ENCODE measurements at places on chromosomes 6 and 20. TPM values are rescaled to one million over a fixed set of nuclear protein-coding genes. Genes with fewer than 3 reads are reported as not detected.

The TFAP2A gene
- polyA plus RNA-seq, result 33.6 TPM

The NR2E1 gene
- not detected for polyA plus RNA-seq

The ANGPT4 gene
- 0.22 TPM for polyA plus RNA-seq

The TREML2 gene
- 0.07 TPM for polyA plus RNA-seq

The ZNF512B gene
- polyA plus RNA-seq, result 24.7 TPM

The BTNL2 gene
- 3.4 TPM for polyA plus RNA-seq

The PBOV1 gene
- 0.13 TPM for polyA plus RNA-seq

The MRPL2 gene
- 53.2 TPM for polyA plus RNA-seq

The CST5 gene
- polyA plus RNA-seq, result 0.18 TPM

DNA sequence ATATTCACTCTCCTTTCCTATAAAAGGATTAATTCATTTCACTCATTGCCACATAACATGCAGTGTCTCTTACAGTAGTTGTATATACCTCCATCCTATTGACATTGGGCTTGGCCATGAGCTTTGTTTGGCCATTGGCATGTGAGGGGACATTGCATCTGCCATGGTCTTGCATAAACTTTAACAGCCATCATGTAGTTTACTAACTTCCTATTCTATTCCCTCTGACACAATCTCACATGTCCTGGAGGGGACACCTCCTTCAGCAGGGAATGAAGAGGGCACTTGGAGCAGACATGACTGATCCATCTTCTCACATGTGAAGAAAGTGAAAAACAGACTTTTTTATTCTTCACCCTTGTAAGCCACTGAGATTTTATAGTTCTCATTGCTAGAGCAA is 115.5 kb upstream of the MARCKS start:
- DNase-seq, result no peak

DNA sequence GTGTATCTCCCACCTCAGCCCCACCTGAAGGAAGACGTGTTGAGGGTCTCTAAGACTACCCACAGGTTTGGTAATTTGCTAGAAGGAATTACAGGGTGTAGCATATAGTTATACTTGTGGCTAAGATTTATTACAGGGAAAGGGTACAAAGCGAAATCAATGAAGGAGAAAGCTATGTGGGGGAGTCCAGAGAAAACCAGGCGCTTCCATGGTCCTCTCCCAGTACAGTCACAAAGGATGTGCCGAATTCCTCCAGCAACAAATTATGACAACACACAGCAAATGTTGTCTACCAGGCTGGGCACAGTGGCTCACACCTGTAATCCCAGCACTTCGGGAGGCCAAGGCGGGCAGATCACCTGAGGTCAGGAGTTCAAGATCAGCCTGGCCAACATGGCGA is 64.1 kb upstream of the TGM3 start:
- DNase-seq, result no peak

GRCh38 chr6:132685009-132685408 is 26.0 kb upstream of the TAAR1 start:
- no peak for DNase-seq

DNA sequence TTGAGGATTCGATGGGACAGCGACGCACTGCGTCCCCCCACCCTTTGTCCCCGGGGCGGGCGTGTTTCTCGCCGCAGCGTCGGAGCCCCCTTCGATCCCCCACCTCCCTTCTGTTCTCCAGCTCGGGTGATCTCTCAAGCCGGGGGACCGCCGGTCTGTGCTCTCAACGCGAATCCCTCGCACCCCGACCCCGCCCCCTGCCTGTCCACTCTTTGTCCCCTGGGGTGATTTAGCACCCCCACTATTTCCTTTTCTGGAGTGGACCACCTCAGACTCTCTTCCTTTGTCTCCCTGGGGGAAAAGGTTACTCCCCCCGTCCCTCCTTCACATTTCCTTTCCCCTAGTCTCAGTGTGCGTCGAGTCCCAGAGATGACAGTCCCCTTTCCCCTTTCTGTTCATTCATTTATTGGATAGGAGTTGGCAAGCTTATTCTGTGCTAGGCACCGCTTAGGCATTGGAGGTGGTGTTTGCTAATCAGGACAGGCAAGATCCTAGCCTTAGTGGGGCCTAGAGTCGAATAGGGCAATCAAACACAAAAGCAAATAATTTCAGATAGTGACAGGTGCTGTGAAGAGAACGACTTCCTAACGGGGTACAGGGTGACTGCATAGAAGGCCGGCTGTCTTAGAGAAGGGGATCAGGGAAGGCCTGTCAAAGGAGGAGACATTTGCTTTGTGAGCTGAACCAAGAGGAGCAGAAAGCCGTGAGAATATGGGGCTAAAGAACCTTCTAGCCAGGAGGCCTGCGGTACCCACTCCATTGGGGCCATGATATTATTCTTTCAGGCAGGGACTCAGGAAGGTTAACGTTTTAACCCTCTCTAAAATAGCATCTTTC is 741 bp downstream of the PTPN1 start:
- DNase-seq, result no peak

DNA sequence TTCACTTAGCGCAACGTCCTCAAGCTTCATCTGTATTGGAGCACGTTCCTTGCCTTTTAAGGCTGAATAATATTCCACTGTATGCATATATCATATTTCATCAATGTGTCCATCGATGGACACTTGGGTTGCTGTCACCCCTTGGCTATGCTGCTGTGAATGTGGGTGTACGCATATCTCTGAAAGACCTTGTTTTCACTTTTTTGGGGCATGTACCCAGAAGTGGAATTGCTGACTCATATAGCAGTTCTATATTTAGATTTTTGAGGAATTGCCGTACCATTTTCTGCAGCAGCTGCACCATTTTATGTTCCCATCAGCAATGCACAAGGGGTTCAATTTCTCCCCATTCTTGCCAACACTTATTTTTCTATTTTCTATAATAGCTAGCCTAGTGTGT is 22.8 kb upstream of the SLC23A2 start:
- DNase-seq, result no peak

- DNase-seq, result no peak
These were observed 146.2 kb downstream of the MMS22L start for GRCh38 chr6:97136626-97137358.

DNA sequence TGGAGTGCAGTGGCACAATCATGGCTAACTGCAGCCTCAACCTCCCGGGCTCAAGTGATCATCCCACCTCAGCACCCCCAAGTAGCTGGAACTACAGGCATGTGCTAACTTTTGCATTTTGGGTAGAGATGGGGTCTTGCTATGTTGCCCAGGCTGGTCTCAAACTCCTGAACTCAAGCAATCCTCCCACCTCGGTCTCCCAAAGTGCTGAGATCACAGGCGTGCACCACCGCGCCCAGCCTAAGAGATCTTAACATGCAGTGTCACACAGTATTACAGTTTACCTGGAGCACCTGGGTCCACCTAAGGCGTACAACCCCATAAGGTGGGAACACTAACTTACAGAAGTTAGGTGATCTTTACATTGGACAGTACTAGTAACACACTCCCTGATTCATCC is 29.5 kb downstream of the TMEM242 start:
- DNase-seq, result no peak

DNA sequence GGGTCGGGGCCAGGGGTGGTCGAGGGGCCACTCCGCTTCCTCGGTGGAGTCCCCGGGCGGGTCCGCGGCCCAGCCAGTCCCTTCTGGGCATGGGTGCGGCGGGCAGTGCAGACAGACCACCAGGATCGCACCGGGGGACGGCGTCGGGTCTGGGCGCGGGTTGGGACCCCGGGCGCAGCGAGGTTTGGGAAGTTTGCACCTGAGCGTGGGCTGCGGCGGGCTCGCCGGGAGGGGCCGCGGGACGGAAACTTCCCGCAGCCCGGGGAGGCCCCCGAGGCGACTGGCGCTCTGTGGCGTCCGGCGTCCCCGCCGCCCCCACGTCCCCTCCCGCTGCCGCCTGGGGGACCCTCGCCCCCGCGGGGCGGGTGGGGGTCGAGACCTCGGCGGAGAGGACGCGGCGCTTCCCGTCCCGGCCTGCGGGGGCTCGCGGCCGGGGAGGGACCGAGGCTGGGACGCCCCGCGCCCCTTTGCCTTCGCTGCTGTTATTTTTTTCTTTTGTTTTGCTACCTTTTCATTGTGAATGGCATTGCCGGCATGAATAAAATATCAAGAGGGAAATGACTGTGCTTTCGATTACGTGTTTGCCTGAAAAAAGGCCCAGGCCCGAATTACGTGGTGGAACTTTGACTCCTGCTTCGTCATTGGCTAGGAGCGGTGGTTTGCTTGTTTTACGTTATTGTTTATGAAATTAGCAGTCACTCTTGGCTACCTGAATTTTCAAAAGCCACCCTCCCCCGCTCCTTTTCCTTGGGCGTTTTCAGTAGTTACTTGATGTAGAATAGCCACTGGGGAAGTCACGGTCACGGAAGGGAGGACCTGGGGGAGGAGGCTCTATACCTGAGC is 703 bp downstream of the SNX9 start:
- DNase-seq, result peak; percentile 65

DNA sequence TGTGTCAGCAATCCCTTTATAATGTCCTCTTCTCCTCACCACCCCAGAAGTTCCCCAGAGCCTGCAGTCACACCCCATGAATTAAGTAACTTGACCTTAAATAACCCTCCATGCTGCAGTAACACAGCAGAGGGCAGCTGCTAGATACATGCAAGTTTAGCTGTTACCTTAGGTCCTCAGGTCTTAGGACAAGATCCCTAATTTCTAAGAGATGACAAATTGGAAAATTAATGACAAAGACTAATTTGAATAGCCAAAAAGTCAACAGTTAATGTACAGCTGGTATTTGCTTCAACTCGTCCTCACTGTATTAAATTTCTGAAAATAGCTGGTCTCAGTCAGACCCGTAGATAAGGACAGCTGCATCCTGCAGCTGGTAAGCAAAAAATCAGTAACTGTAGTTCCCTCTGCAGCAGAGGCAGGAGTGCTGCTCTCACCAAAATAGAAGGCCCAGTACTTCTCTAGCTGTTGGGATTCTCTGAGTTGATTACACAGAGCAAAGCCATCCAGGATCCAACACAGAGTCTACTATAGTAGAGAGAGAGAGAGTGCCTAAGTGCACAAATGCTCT is 62.4 kb downstream of the TNFRSF21 start:
- peak; percentile 27 for DNase-seq

- DNase-seq, result no peak
These were observed 230.9 kb upstream of the DTNBP1 start for GRCh38 chr6:15893556-15894253.

DNA sequence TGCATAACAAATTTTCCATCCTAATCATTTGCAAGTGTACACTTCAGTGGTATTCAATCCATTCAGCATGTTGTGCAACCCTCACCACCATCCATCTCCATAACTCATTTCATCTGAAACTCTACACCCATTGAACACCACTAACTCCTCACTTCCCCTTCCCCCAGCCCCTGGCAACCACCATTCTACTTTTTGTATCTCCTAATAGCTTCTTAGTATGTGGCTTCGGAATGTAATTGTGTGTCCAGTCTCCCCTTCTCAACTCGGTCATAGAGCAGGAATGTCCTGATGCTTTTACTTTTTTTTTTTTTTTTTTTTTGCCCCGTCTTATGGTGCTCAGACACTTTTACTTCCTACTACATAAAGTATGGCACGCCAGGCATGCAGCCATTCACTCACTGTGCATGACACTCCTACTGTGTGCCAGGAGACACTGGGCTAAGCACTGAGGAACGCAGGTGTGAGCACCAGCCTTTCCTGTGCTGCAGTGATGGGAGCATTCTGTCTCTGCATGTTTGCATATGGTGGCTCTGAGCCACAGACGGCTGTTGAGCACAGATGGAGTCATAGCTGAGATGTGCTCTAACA is 15.3 kb downstream of the HCK start:
- DNase-seq, result no peak

DNA sequence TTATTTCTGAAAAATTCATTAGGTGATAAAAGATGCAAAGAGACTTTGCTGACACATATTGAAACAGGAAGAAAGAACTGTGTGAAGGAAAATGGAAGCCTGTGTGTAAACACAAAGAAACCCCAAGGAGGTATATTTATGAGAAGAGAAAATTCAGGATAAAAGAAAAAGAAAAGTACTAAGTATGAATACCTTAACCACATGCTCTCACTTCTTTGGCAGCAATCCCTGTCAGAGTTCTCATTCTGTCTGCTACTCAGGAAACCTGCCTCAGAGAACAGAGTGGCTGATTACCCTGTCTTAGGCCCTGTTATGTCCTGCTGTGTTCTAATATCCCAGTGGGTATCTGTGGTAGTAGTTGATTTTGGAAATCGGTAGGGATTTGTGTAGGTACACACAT is 457.9 kb downstream of the TBC1D32 start:
- no peak for DNase-seq

DNA sequence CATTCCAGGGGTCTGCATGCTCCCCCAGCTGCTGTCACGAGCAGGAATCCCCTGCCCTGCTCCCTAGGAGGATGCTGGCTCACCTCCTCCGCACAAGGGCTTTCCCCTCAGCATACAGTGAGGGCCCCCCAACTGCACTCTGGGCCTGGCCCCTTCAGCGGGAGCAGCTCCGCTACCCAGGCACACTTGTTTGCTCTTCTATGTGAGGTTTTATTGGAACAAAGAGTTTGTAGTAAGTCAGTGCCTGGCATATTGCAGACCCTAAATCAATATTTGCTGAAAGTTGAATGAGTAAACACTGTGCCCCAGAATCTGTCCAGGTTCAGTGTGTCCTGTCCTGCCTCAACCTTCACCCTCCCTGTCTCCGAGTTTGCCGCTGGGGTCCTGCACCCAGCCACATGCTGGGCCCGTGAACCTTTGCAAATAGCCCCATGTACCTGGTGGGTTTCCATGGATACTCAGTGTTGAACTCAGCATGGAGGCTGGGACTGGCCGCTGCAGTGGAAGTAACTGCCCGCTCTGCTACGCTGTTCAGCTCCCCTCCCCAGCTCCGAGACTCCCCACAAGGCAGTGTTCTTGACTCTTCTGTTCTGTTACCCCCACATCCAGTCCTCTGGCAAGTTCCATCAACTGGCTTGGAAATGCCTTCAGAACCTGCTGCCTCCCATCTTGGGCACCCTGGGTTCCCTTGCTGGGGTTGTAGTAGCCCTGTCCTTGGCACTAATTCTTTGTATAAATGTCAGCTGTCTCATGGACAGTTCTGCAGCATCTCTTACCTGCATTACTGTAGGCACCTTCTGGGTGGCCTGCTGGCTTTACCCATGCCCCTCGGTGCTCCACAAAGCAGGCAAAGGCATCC is 15.7 kb downstream of the SLC22A1 start:
- no peak for DNase-seq

GRCh38 chr6:166318649-166319600 is 10.7 kb upstream of the PRR18 start:
- DNase-seq, result no peak

GRCh38 chr6:43035495-43036194 is 14.2 kb downstream of the RRP36 start:
- DNase-seq, result no peak

- DNase-seq, result no peak
These were observed 24.7 kb downstream of the ETV7 start for GRCh38 chr6:36362551-36363370.

DNA sequence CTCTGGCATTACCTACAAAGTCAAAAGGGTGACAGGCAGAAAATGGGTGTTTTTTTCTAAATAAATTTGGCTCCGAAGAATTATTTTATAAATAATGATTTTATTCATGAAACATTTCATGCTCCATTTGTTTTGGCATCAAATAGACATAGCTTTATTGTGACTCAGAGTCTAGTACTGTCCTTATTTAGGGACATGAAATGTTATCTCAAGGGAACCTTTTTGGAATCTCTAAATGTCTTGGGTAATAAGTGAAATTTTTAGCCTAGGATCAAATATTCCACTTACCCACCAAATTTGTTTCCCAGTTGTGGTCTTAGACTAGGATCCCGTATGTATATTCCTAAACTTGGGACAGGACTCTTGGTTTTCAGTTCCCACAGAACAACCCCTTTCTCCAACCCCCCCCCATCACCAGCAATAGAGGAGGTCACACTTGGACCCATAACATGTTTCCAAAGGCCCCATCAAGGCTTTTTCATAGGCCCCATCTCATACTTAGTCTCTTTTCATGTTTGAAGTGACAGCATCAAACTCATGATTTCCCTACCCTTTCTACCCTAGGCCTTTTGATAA is 81.8 kb downstream of the JAG1 start:
- DNase-seq, result no peak

GRCh38 chr20:2872459-2873009 is 747 bp upstream of the PTPRA start:
- no peak for DNase-seq
